Activated CD4-positive, CD25-positive, alpha-beta regulatory T cell treated with anti-CD3 and anti-CD28 coated beads, Interleukin-2, amount 50 U/mL, for 16 hours (primary cell): ENCODE measurements at places on chromosomes 7 and 10.

DNA sequence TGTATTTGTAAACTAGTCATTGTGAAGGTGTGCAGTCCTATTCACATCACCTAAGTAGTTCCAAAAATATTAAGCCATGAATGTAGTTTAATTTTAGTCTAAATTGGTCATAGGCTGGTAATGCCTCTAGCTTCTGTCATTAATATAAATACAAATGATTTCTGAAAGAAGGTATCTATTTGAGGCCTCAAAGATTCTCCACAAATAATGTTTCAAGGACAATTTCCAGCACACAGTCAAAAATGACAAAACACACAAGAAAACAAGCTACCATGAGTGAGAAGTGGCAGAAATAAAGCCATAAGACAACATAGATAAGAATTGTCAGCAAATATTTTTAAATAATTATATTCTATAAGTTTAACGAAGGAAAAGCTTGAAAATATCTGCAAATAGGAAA lies 66.7 kb upstream of the PDK4 start:
- no peak for DNase-seq

GRCh38 chr10:51700228-51700817 lies 928 bp upstream of the CSTF2T start:
- peak; percentile 2 for DNase-seq

DNA sequence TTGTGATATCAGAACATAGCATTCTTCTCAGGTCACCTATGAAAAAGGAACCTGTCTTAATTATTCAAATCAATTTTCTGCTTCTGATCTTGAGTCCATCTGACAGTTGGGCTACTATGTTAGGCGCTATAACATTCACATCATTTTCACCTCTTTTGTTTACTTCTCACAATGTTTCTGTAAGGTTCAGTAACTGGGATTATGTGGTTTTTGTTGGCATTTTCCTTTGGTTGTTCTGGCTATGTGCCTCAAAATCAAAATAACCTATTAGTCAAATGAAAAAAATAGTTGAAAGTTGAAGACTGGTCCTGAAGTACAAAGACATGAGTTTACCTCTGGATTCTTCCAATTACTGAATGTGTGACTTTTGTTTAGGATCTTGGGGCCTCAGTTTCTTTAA lies 221.3 kb upstream of the SMIM30 start:
- DNase-seq, result no peak

GRCh38 chr10:43134126-43134905 lies 3.9 kb upstream of the CSGALNACT2 start:
- DNase-seq, result no peak

- no peak for DNase-seq
These were observed 5.7 kb upstream of the PLAC9 start for GRCh38 chr10:80126876-80127275.

DNA sequence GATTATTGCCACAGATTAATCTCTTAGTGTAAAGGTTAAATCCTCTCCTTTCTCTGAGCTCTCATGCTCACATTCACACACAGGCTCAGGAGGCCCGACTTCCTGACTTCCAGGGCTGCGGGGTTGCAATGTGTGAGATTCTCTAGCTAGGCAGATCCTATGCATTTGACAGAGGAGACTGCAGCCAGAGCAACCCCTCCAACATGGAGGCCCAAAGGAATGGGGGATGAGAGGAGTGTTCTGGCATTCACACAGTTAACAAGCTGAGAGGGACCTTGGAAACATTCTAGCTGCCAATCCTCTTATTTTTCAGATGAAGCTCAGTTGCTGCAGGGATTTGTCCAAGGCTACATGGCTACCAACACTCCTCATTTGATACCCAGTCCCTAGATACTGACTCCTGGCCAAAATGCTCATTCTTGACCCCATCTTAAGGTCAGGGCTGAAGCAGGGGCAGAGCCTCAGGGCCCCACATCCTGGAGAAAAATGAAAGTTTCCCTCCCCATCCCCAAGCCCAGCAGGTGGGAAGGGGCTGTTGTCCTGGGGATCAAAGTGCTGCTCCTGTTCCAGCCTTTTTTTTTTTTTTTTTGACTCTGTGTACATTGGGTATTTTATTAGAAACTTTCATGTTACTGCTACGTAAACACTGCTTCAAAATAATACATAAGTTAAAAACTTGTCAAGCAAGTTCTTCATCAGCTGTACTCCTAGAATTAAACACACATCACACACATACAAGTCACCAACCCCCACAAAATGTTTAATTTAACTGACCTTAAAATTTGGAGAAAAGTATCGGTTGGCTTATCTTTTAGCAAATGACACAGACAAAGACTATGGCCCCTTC lies 325.6 kb downstream of the PLXNA4 start:
- DNase-seq, result no peak

- no peak for DNase-seq
These were observed 162.2 kb downstream of the TFEC start for GRCh38 chr7:115868369-115868768.

DNA sequence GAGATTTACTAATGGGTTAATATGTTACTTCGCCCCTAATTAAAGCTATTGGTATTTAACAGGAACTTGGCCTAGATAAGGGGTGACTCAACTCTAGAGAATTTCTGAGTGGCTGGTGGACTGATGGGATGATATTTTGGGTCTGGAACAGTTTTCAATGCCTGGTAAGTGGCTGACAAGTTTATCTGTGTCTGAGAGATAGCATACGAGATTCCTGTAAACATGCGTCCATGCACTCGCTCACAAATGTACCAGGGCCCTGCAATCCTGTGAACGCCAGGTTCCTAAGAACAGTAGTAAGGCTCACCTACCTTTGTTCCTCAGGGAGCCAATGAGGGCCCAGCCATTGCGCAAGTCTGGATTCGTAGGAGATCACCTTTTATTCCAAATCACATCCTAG lies 683.8 kb upstream of the ANKRD30A start:
- no peak for DNase-seq

DNA sequence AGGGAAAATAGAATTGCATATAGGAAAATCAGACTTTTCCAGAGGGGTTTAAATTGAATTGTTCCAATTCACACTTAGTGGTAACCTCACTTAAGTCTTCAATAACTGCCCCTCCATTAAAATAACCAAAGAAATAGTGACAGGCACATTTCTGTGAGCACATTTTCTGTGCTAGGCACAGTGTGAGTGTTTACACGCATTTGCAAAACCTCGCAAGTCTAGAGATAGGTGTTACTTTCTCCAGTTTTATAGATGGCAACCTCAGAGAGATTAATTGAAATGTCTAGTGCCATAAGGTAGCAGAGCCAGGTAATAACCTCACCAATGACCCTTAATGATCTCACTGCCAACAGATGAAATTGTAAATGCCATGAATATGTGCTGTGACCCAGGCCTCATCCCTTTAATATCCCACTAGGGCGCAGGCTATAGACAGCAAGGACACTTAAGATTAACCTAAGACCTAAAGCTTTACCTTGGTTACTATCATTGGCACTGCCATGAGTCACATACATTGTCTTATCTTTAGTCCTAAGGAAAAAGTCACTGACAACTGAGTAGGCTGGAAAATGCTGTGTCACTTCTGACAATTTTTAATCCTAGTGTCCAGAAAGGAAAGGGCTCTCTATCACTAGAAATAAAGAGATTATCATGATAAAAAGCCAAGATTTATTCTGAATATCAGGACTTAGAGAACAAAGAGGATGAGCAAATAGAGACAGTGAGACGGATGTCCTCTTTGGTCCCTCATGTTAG lies 187.8 kb downstream of the PPP1R17 start:
- DNase-seq, result no peak

DNA sequence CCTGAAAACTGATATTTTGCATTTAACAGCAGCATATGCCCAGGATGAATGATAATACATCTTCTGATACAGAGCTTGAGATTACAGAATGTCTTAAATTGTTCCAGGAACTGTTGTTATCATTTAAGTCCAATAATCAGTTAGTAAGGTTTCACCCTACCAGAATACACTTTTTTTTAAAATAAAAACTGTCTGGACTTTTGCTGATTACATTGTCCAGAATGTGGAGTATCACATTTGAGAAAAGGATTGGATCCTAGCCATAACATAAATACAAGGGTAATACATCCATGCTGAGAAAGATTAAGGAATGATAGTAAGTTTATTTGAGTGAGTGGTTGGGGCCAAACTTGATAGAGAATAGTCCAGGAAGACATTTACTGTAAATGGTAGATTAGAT lies 71.0 kb downstream of the SEPTIN7 start:
- no peak for DNase-seq

DNA sequence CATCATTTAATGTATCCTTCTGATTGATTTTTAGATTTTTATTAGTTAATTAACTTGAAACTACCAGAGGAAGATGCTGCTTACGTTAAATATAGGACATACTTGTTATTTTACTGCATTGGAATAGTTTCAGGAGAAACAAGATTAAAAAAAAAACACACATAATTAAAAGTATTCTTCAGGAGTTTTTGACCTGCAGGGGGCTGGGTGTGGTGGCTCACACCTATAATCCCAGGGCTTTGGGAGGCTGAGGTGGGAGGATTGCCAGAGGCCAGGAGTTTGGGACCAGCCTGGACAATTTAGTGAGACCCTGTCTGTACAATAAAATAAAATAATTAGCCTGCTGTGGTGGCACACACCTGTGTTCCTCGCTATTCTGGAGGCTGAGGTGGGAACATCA lies 10.7 kb downstream of the CBLL1 start:
- DNase-seq, result no peak

- DNase-seq, result no peak
These were observed 1.7 kb downstream of the TCAF1 start for GRCh38 chr7:143900230-143900766.

GRCh38 chr10:15345450-15345849 lies 25.6 kb downstream of the FAM171A1 start:
- no peak for DNase-seq

GRCh38 chr7:33422825-33423645 lies 293.7 kb downstream of the BBS9 start:
- DNase-seq, result no peak

DNA sequence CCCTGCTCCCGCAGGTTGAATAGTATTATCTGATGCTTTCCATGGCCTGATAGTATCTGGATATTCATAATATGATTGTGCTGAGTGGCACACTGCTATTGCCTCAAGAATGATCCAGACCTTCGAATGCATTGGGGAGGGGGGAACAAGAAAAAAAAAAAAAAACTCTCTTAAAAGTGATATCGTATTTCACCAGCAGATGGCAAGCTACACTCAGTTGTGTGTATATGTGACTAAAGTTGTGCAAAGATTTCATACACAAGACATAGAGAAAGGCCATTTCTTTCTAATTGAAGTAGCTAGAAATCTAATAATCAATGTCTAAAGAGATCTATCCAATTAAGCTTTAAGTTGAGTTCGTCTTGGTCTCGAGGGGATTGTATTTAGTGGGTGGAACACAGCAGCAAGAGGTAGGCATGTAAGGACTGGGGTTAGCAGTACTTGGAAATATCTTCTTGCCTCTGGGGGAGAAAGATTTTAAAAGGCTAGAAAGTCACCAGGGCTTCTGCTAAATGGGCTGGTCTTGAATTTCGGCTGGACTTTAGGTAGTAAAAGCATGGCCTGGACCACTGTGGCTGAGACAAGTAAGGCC lies 15.3 kb downstream of the SFRP4 start:
- no peak for DNase-seq

DNA sequence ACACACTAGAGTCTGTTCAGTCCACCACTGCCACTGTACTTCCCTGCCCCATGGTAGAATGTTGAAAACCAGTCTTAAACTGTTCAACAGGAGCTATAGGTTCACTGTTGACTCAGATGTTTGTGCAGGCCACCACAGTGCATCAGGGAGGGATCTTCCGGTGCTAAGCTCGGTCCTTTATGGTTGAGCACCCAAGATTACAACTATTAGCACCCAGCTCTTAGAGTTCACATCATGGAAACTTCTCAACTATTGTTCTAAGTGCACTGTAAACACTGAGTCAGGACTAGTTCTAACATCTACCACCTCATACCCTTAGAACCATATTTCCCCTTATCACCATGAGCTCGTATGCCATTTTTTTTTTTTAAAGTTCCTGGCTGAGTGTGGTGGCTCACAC lies 97.1 kb upstream of the MXI1 start:
- DNase-seq, result no peak

- DNase-seq, result no peak
These were observed 14.1 kb downstream of the RNF32 start for GRCh38 chr7:156654511-156655234.

GRCh38 chr7:29038463-29038862 lies 80.3 kb upstream of the TRIL start:
- DNase-seq, result no peak

DNA sequence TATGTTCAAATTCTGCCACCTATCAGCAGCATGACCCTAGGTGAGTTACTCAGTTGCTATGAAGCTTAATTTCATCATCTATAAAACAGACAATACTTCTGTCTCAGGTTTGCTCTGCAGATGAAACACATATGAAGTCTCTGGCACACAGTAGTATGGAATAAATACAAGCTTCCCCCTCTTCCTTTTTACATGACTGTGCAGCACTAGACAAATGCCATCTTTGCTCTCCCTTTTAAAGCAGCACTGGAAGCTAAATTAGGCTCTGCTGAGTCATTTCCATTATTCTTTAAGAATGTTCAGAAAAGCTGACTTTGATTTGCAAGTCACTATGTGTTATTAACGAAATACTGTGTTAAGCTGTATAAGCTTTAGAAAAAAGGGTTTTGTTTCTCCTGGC lies 40.7 kb upstream of the ANAPC16 start:
- no peak for DNase-seq

GRCh38 chr10:102832248-102832647 lies 5.0 kb downstream of the CYP17A1 start:
- DNase-seq, result no peak

GRCh38 chr7:39465055-39465929 lies 100.9 kb upstream of the YAE1 start:
- DNase-seq, result peak; percentile 2

- peak; percentile 2 for DNase-seq
These were observed 76.1 kb upstream of the ZEB1 start for GRCh38 chr10:31242902-31243301.

DNA sequence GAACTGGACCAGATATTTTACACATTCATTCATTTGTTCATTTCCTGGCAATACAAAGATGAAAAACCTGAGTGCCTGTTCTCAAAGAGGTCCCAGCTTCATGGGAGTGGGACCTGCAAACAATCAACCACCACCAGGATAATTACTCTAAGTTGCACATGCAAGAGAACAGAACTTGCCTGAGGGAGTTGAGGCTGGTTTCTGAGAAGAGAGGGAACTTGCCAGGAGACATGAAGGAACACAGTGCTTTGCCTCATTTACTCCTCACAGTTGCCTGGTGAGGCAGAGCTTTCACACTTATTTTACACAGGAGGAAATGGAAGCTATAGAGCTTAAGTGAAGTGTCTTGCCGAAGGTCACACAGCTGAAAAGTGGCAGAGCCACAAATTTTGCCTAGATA lies 170.1 kb downstream of the SORCS3 start:
- no peak for DNase-seq

DNA sequence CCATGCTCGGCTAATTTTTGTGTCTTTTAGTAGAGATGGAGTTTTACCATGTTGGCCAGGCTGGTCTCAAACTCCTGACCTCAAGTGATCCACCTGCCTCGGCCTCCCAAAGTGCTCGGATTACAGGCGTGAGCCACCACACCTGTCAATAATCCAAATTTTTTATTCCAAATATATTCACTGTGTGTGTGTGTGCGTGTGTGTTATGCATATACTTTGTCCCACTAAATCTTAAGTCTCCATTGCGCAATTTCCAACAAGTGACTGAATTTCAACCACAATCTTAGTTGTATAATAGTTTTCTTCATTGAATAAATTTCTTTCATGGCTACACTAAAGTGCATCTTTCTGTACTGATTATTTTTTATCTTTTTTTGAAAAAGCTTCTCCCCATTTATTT lies 2.7 kb downstream of the KRIT1 start:
- DNase-seq, result no peak
